Stimulated activated CD4-positive, alpha-beta T cell treated with anti-CD3 and anti-CD28 coated beads, Interleukin-1b, Interleukin-23, amount 100 ng/mL, for 24 hours (primary cell): ENCODE measurements at places on chromosomes 3 and 15.

DNA sequence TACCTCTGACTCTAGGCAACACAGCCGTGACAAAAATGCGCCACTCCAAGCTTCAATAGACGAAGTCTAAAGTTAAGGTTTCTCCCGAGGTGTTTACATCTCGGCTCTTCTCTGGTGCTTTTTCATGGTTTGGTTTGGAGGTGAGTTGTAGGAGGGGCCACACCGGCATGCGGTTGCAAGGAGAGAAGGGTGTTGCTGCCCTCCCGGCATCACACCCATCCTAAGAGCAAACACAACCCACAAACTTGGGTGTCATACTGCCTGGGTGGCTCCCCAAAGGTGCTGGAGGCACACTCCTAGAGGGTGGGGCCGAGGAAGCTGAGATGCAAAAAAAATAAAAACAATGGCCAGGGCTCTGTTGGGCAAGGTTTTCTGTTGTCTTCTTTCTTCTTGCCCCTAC lies 225.2 kb upstream of the ICE2 start:
- no peak for DNase-seq

DNA sequence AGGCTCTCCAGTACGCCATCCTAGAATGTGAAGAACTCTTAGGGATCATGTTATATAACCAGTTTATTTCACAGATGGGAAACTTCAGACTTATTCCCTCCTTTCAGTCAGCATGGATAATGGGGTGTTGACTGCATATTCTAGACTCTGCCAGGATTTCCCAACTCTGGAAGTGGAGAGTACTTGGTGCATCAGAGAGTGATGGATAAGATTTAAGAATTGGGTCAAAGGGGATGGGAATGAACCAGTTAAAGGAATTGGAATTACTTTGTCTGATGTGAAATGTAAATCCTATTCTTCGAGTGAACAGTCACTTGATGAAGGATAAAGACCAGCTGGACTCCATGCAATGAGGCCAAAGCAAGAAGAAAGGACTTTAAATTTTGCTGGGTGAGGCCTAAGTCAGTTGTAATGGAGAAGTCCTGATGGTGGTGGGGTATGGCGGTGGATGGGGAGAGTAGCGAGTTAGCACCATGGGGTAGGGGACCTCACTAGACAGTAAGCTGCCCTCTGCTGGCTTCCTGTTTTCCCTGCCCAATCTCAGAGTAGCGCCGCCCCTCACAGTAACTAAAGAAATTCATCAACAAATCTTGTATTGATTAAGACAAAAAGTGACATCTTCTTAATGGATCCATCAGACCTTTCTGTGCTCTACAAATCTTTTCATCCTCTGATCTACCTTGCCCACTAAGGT lies 7.3 kb upstream of the CACNA1D start:
- DNase-seq = no peak

DNA sequence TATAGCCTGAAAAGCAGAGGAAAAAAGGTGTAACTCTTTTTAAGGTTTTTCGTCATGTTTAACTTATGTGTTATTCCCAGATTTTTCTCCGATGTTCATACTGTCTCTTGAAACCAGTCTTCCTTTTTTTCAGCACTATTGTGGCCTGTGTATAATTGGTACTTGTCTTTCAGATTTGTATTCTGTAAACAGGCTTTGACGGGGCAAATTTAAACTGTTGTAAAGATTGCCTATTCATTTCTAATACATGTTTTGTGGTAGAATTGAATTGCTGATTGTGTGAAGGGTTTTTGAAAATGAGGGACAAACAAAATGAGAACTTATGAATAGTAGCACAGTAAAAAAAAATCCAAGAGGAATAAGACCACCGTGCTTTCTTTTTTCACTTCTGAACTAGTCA lies 33.6 kb downstream of the AKAP13 start:
- no peak for DNase-seq

- no peak for DNase-seq
These were observed 20.2 kb upstream of the TMEM41A start for GRCh38 chr3:185519021-185519420.

- DNase-seq = no peak
These were observed 147.5 kb upstream of the SYNPR start for GRCh38 chr3:63130625-63131024.

DNA sequence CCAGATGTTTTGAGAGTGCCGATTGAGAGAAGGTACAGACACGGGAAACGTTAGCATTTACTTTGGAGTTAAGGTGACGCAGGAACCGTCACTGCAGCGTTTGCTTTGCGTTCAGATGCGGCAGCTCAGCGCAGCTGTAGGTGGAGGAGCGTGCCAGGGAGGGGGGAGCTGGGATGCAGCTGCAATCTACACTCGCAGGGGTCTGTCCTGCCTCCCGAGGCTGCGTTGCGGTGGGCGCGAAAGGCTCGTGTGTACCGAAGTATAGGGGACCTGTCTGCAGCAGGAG lies 425 bp upstream of the FYTTD1 start:
- no peak for DNase-seq

DNA sequence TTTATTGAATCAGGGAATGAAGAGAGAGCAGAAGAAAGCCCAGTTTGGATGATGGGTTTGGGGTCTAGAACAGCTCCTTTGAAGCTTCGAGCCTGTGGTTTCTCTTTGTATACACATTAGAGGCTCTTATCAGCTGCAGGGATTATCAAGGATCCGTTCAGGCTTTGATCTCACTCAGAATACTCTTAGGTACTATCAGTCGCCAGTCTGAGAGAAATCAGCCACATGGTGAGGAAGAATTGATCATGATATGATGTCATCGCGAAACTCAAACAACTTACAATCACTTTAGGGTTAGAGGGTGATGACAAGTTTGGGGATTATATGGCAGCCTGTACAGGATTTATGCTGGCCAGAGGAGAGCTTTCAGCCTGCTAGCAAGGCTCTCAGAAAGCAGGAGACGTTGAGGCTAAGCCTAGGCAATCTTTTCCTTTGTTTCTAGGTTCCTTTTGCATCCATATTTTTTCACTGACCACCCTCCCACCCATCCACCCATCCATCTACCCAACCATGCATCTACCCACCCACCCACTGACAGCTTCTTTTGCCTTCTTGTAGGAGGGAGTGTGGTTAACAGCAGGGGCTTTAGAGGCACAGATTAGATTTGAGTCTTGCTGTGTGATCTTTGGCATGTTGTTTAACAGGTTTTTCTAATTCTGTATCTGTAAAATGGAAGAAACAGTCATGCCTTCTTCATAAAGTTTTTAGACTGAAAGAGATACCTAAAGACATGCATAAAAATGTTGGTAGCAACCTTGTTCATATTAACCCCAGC lies 330.4 kb upstream of the LRRFIP2 start:
- DNase-seq = no peak

DNA sequence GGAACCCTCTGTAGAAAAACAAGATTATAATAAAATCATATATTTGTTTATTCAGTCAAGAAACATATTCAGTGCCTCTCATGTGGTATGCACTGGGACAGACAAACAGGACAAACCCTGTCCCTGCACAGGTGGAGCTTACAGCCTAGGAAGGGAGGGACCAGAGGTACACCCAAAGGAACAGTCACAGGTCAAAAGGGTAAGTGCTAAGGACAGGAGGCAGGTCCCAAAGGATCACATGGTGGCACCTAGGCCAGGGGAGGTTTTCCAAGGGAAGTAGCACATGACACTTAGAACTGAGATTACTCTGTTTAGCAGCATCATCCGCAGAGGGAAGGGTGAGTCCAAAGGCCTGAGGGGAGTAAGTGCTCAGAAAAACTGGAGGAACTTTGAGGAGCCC lies 254.4 kb upstream of the ARRDC4 start:
- DNase-seq = no peak

- no peak for DNase-seq
These were observed 9.6 kb downstream of the SMARCC1 start for GRCh38 chr3:47772047-47772446.

GRCh38 chr3:107992976-107993684 lies 97.7 kb downstream of the CD47 start:
- DNase-seq = no peak

- DNase-seq = no peak
These were observed 58.1 kb downstream of the RSRC1 start for GRCh38 chr3:158167737-158168557.

- no peak for DNase-seq
These were observed 59.6 kb downstream of the BDH1 start for GRCh38 chr3:197495999-197496745.

GRCh38 chr3:42265059-42265991 lies 660 bp downstream of the CCK start:
- DNase-seq = no peak

DNA sequence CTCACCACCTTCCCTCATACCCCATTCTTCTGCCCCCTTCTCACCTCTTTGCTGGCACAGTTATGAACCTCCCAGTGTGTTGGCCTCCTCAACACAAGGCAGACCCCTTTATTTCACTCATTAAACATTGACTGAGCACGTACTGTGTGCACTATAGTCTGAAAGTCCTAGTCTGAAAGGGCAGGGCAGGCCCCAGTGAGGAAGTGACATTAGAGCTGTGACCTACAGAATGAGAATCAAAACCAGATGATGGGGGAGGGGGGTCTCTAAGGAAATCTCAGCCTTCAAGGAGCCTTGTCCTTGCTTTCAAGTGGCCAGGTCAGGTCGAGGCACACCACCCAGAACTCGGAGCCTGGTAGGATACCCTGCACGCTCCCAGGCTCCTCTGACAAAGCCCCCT lies 3.5 kb downstream of the SLC28A1 start:
- DNase-seq = no peak

DNA sequence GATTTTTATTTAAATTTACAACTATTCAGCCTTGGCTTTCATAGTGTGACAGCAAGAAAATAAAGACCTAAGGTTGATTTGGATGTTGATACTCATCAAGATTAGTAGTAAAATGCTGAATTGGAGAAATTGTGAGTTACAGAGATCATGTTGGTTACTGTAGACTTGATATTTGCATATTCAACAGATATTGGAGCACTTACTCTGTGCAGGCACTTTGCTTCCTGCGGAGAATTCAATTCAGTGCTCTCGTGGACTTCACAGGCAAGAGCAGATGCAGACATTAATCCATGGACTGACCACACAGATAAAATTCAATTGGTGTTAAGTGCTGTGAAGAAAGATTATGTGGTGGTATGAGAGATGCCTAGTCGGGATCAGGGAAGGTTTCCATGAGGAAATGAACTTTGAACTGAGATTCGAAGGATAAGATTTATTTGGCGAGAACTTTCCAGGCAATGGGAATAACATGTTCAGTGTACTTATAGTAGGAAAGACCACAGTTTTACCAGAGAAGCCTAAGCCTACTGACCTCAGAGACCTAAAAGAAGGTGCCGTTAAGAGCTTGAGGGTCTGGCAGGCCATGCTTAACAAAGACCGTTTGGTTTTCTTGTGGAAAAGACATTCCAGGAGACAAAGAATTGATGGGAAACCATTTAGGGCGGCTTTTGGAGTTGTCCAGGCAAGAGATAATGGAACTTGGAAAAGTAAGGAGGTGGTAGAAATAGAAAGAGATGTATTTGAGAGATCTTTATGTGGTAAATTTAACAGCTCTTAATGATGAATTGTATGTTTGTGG lies 4.3 kb downstream of the SELENOT start:
- no peak for DNase-seq

GRCh38 chr3:126969586-126969985 lies 13.3 kb upstream of the PLXNA1 start:
- DNase-seq = no peak

DNA sequence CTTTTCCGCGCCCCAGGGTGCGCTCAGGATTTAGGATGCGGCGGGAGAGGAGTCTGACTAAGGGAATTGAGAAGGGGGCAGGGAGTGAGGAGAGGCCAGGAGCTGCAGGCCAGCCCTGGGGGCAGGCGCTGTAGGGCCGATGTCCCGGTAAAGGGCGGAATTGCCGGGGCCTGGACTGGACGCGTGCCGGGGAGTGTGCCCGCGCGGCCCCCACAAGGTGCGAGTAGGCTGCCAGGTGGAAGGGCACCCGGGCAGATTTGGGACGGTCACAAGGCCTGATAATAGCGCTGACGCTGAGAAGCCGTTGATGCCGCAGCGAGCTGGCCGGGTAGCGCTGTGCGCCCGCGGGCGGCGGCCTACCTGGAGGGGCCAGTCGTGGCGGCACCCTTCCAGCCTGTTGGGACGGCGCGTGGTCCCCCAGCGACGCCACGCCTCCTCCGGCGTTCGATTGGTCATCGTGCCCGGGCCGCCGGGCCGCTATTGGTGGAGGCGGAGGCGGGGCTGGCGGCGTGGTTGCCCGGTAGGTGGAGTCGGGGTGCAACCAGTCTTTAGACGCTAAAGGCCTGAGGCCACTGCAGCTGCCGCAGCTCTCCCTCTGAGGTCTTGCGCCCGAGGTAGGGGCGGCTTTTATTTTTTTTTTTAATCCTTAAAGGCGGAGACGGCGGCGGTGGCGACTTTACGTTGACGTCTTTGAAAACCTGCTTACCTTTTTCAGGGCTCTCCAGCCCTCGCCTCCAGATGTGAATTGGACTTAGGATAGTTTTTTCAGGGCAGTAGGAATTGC lies 903 bp downstream of the SLC25A38 start:
- DNase-seq = peak; percentile 95

DNA sequence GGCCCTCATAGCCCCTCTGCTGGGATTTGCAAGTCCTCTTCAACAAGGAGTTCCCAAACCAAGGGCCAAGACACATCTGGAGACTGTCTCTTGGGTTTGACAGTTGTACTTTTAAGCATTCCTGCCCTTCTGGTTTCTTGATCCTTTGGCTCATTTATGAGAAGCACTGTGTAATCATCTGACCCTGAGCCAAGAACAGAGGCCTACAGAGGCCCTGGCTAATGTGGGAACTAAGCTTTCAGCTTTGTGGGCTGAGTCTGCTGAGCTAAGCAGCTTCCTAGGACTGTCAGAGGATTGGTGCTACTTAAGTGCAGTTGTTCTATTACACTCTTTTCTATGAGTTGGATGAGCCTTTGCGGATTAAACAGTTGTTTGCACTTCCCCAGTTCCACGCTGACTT lies 178.3 kb downstream of the KBTBD8 start:
- DNase-seq = no peak

GRCh38 chr3:126621627-126622345 lies 33.1 kb downstream of the TXNRD3 start:
- no peak for DNase-seq

DNA sequence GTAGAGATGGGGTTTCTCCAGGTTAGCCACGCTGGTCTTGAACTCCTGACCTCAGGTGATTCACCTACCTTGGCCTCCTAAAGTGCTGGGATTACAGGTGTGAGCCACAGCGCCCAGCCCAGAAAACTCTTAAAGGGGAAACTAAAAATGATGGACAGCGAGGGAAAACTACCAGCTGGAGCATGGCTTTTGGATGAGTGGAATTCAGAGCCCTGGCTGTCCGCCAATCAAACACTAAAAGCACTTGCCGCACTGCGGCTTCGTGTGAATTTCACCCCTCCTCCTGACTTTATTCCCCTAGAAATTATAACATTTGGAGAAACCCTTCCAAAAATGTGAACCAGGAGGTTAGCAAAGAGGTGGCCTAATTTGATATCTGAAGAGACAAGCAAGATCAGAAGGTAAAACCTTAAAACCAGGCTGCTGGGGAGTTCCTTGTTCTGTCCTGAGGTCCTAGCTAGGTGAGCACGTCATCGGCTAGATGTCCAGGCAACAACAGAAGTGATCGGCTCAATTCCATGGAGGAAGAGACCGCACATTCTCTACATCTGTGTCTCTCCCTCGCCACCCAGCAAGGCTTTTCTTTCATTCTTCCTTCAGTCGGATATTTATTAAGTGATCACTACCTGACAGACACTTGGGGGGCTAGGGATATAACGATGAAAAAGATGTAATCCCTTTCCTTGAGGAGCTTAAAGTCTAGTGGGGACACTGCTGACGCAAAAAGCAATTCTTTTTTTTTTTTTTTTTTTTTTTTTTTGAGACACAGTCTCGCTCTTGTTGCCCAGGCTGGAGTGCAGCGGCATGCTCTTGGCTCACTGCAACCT lies 1.7 kb downstream of the TM4SF19 start:
- DNase-seq = no peak

GRCh38 chr3:168088106-168088720 lies 7.5 kb downstream of the GOLIM4 start:
- no peak for DNase-seq

- DNase-seq = no peak
These were observed 49.9 kb upstream of the BLM start for GRCh38 chr15:90667073-90667754.
